Colonic mucosa (tissue), 4 donors: ENCODE measurements at places on chromosomes 2 and 18. TPM values are rescaled to one million over a fixed set of nuclear protein-coding genes. Genes with fewer than 3 reads are reported as not detected.

DNA sequence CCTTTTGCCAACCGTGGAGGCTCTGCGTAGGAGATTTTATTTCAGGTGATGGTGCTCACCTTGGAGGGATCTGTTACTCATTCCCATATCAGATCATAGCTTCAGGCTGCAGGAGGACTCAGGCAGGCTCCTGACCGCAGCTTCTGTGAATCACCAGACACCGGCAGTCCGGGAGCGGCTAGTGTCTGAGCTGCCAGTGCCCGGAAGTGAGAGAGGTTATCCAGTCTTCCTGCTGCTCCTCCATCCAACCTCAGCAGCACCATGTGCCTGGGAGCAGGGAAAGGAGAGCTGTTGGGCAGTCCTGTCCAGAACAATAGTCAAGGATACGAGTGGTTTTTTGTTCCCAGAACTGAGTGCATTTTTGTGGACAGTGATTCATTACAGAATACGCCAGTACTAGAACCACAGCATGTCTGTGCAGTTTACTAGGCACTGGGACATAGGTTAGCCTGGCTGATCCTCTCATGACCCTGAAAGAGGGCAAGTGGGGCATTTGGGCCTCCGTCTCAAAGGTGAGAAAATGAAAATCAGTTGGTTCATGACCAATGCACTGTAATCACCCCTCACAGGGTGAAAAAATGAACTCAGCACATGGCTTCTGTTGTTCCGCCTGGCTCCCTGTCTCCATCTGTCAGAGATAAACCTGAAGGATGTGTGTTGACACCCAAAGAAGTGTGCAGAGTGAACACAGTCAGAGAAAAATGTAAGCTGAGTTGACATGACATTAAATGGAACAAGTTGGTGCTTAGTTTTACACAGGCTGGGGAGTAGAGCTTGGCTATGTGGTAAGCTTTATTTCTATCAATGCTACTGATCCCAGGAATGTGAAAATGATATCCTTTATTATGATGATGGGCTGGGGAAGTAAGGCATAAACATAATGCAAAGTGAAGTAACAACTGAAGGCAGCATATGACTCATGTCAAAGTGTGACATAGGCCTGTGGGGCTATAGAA is 12.2 kb downstream of the FHOD3 start:
- no peak overlapping the region for H3K27ac ChIP-seq
- H3K36me3 ChIP-seq: no peaks in the 10 kb centered on the region
- no peak for DNase-seq
- H3K4me1 ChIP-seq: no peaks in the 10 kb centered on the region
- no peak overlapping the region for H3K4me3 ChIP-seq

GRCh38 chr2:40415391-40415790 is 36.5 kb downstream of the SLC8A1 start:
- no peak overlapping the region for H3K27ac ChIP-seq
- H3K4me1 ChIP-seq: no peaks in the 10 kb centered on the region
- no peak overlapping the region for H3K4me3 ChIP-seq

- H3K27ac ChIP-seq: no peak overlapping the region
- H3K4me3 ChIP-seq: no peak overlapping the region
- H3K4me1 ChIP-seq: no peaks in the 10 kb centered on the region
- H3K27me3 ChIP-seq: no peaks in the 10 kb centered on the region
- DNase-seq: no peak
- H3K36me3 ChIP-seq: no peaks in the 10 kb centered on the region
Observed at GRCh38 chr2:41706286-41706685, 341.5 kb upstream of the PKDCC start.

GRCh38 chr2:234146087-234146826 is 95.8 kb downstream of the SPP2 start:
- no peak for DNase-seq
- H3K4me1 ChIP-seq: no peaks in the 10 kb centered on the region
- no peaks in the 10 kb centered on the region for H3K27me3 ChIP-seq
- H3K27ac ChIP-seq: no peak overlapping the region

AFF3 gene
- total RNA-seq: 0.86 TPM

FTCDNL1 gene
- total RNA-seq: 1.8 TPM

FN1 gene
- total RNA-seq: 115 TPM
